ENCODE measurements at places on chromosomes 13 and 19.

DNA sequence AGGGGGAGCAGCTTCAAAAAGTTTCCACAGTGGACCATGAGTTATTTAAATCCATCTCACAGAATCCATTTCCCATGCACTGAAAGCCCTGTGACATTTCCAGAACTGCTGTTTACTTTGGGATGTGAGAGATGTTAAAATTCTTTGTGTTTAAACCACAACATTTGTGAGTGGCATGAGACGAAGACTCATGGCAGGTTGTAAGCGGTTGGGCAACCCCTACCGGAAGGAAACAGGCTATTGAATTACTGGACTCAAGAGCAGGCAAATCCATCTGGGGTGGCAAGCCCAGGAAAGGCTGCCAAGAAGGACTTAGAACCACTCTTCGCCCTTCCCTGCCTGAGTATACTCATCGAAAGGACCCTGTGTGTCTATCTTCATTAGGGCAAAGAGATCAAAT is 22.3 kb upstream of the CLDN10 start:
- DNase-seq, result no peak

- no peak for DNase-seq
Measured at GRCh38 chr19:9939301-9939913, 3.1 kb upstream of the OLFM2 start.

DNA sequence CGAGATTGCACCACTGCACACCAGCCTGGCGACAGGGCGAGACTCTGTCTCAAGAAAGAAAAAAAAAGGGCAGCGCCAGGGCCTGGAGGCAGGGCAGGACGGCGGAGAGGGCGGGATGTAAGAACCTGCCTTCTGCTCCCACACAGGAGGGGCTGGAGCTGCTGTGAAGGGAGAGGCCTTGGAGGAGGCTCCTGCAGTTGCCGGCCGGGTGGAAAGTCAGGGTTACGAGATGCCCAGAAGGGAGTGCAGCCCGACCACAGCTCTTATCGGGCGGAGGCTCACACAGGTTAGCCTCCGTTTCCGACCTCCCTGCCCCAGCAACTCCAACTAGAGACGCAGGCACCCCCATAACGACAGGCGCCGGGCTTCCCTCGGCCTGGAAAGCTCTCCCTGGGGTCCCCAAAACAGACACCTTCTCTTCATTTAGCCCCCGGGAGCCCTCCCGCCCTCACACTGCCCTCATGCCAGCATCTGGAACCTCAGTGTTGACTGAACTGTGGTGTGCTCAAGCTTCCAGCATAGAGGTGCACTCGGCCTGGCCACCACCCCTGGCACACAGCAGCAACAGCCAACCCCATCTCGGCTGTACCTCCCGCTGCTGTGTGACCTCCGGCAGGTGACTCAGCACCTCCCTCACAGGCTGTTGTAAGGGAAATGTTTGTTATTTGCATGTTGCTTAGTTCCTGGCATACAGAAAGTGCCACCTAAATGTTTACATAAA is 1.4 kb downstream of the PLPP2 start:
- no peak for DNase-seq

DNA sequence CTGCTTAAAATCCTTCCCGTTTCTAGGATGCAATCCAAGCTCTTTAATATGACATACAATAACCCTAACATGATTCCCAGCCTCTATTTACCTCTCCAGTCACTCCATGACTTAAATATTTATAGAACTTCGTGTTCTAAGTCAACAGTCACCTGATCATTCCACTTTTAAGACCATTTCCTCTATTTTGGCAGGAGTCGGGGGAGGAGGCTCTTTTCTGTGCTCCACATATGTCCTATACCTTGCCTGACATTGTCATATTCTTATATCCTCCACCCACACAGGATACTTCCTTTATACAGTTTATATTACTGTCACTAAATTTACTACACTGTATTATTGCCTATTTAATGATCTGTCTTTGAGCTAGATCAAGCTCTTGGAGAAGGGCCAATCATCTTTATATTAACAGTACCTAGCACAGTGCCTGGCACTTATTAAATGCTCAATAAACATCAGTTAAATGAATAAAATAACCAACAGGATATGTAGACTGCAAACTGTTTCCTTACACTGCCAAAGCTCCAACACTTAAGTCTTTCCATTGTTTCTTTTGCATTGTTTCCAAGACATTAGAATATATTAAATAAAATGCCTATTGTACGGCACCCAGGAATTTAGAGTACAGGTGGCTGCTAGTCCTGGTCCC is 2.7 kb downstream of the ARGLU1 start:
- no peak for DNase-seq

DNA sequence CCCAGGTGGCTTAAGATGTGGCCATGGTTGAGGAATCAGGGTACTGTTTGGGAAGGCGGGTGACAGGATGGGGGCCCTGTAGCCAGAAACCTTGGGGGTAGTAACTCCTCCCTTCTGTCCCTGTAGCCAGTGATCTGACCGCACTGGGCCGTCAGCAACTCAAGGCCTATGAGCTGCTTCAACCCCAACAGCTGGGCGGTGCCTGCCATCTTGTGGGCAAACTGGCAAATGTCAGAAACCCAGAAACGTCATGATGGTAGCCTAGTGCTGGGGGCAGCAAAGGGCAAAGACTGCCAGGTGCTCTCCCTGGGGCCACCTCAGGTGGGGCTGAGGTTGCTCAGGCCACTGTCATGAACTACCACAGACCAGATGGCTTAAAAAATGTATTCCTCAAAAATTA is 3.5 kb downstream of the COPE start:
- peak; percentile 78 for DNase-seq

- DNase-seq, result no peak
Measured at GRCh38 chr13:100755891-100756290, 81.3 kb upstream of the TMTC4 start.

- no peak for DNase-seq
Measured at GRCh38 chr13:25241007-25241406, 46.3 kb downstream of the MTMR6 start.

- DNase-seq, result no peak
Measured at GRCh38 chr19:18793144-18794028, 2.3 kb upstream of the COMP start.

- DNase-seq, result no peak
Measured at GRCh38 chr19:30942636-30943035, 406.6 kb downstream of the TSHZ3 start.

GRCh38 chr19:35757231-35757748 is 461 bp upstream of the HSPB6 start:
- peak; percentile 44 for DNase-seq

DNA sequence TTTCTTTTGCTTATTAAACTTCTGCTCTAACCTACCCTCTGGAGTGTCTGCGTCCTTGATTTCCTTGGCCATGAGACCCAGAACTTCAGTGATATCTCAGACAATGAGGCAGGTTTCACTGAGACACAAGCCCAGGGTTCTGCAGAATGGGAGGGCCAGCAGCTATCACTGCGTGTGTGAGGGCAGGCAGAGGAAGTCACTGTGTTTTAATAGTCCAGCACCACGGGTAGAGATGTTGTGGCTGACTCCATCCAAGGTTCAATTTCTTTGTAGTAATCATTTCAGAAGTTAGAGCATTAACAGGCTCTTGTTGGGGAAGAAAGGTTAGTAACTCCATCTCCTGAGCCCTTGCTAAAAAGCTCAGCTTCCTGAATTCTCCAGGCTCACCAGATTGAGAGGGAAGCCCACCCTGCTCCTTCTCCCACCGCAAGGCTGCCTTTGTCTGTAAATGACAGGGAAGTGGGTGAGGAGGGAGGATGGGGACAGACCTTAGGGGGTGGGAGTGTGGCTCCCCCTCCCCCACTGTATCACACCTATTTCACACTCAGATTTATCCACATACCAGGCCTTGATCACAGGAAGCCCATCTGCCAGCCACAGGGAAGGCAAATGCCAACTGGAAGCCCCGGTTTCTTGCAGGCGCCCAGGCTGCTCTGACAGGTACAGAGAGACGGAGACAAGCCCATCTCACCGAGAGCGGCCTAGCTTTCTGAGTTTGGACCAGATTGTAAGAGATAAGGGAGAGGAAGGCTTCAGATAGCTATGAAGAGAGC is 2.1 kb downstream of the C19orf12 start:
- DNase-seq, result no peak

DNA sequence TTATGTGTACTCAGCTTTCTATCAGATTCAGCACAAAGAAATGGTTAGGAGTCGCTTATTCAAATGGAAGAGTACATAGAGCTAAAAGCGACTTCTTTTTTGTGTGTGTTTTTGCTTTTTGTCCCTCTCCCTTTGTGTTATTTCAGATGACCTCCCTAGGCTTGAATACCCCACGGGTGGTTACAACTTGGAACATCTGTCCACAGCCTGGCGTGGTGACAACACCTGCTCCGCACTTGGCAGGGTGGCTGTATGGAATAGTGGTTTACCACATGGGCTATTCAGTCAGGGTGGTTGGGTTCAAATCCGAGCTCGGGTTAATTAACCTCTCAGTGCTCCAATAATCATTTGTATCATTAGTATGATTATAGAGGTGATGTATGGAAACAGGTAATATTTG is 151.6 kb upstream of the FREM2 start:
- DNase-seq, result no peak

DNA sequence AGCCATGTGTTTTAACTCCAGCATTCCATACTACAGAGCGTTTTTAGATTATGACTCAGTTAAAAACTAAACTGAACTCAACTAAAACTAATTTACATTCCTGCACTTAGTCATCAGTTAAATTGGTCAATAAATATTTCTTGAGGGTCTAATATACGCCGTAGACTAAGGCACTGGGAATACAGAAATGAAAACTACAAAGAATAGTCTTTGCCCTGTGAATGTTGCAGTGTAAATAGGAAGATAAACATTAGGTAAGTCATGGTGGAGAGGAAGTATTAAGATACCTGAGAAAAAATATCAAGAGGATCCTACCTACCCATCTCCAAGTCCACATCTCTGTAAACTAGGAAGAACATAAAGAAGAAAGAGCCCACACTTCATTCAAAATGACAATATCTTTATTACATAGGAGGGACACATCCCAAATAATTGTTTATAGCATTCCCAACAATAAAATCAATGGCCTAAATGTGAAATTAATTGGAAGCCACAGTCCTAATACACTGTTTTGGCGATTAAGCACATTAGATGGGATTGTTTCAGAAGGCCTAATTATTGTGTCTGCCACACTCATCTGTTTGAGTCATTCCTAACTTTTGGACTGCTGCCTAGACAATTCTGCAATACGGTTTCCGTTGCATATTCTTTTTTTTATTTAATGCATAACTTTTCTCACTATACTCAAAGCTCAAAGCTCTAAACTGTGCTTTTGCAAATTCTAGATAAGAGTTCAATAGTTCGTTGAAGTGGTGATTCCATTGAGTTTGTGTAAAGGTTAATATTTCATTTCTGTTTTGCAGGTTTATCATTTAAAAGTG is 52.9 kb downstream of the MBNL2 start:
- DNase-seq, result no peak

GRCh38 chr13:111965466-111966214 is 101.3 kb upstream of the SOX1 start:
- DNase-seq, result no peak

- no peak for DNase-seq
Measured at GRCh38 chr19:29875931-29876330, 64.1 kb downstream of the CCNE1 start.

DNA sequence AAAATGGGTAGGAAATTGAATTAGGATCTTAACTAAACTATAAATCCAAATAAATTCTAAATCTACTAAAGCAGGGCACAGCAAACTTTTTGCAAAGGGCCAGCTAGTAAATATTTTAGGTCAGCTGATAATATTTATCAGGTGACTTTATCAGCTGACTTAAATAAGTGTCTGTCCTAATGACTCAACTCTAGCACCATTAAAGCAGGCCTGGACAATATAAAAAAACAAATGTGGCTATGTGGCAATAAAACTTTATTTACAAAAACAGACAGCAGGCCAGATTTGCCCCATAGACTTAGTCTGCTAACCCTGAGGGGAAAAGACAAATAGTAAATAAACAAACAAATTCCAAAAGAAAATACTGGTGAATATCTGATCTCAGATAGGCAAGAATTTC is 27.7 kb upstream of the DOCK9 start:
- DNase-seq, result no peak

DNA sequence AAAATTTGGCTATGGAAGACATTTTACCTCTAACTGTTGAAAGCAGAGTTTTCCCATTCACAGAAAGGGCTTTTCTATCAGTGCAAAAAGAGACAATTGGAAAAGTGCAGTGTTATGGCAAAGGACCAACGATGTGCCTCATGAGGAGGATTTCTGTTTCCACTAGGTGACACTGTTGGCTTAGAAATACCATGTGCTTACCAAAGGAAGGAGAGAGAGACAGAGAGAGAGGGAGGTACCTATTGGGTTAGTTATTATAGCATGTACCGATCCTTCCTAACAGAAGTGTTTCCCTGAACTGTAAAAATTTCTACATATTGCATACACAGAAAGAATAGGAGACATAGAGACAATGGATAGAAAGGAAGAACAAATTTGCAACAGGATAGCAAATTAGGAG is 23.9 kb upstream of the PSG4 start:
- DNase-seq, result no peak

DNA sequence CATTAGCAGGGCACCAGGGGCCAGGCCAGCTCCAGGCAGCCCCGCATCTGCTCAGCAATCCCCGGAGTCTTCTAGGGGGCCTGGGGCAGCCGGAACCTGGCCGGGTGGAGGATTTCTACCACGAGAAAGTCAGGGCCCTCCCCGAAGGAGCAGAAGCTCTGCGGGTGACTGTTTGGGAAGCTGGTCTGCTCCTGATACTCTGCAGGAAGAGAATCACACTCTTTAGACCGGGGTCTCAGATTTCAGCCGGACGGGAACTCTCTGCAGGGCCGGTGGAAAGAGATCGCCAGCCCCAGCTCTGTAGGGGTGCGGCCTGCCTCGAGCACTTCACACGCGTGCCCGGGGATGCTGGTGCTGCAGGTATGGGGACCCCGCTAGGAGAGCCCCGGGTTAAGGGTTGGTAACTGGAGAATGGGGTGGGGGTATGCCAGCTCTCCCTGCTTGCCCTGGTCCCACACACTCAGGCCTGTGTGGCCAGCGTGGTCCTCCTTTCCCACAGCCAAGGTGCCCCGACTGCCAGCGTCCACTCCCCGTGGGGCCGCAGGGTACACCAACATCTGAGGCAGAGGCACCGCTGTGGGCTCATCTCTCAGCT is 20.1 kb downstream of the RASA3 start:
- DNase-seq, result no peak

GRCh38 chr19:38806371-38806770 is 6.4 kb downstream of the LGALS4 start:
- DNase-seq, result peak; percentile 52

DNA sequence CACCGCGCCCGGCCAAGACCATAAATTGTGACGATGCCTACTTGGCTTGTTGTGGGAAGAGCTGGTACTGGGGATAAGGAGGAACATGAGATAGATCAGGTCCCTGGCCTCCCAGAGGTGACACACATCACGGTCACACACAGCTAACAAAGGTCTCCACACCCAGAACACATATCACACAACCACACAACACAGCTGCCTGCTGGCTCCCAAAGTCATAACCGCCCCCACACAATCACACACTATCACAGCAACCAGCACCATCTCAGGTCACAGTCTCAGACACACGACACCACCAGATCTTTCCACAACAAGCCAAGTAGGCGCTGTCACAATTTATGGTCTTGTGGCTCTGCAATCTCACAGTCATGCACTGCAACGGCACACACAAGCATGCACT is 5.7 kb downstream of the COL5A3 start:
- DNase-seq, result no peak

Measured in posterior cingulate gyrus (tissue), 11 donors.